Esophagus squamous epithelium (tissue), 5 donors: ENCODE measurements at places on chromosomes 2 and 18. TPM values are rescaled to one million over a fixed set of nuclear protein-coding genes. Genes with fewer than 3 reads are reported as not detected.
A peak's percentile ranks its signal among the peaks of the same experiment; 100 is the strongest.

DNA sequence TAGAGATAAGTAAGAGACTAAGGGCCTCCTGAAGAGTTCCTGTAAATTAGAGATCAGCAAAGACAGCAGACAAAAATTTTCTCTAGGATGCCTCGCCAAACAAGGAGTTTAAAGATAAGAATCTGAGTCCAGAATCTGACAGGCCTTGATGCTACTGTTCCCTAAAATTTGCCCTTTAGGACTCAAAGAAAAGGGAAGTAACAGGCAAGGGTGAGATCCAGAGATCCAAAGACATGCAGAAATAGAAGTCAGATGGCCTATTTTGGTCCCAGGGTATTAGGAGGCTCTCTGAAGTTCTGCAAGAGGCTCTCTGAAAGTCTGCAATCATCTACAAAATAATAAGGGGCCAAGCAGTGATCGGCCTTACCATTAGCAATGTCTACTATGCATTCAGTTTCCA is 33.0 kb downstream of the GALNT5 start:
- DNase-seq: no peak
- H3K4me1 ChIP-seq: no peaks in the 10 kb centered on the region
- H3K4me3 ChIP-seq: no peak overlapping the region
- H3K36me3 ChIP-seq: no peaks in the 10 kb centered on the region
- H3K27ac ChIP-seq: no peak overlapping the region

The RNU2-63P gene
- not detected for total RNA-seq

DNA sequence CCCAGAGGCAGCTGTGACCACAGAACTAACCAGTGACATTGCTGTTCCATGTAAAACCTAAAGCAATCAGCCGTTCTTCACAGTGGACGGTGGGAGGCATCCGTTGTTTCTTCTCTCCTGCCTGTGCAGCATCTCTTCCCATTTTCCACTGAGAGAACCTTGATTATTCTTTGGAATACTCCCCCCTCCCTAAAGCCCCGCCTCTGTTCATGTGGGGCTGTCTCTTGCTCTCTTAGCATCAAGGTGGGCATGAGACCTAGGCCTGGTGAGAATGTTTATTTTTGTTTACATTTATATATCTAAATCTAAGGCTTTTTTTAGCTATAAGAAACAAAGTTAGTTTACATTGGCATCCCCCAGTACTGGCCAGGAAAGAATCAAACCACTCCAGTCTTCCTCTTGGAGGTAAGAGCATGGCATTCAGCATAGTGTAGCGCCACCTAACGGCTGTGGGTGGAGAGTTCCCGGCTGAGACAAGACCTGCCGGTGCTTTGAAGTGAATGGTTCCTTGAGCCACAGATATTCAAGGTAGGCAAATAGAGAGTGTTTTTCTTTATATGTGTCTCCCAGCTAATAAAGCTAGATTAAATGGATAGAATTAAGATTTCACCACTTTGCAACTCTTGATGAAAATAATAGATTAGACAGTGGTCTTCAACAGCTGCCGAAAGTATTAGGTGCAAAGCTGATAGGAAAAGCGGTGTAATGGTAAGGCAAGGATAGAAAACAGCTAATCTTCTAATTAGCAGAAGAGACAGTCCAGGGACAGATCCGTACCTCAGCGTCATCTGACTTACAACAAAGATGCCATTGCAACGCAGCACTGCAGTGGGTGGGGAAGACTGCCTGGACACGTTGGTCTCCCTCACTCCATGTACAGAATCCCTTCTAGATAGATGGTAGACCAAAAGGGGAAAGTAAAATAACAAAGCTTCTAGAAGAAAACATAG is 219.6 kb upstream of the RAB12 start:
- H3K4me3 ChIP-seq: no peak overlapping the region
- H3K4me1 ChIP-seq: no peaks in the 10 kb centered on the region
- H3K36me3 ChIP-seq: peaks cover 49% of the 10 kb centered on the region
- no peak overlapping the region for H3K27ac ChIP-seq
- H3K27me3 ChIP-seq: no peaks in the 10 kb centered on the region
- DNase-seq: no peak

The TGFA gene
- total RNA-seq: 51.8 TPM

The VWC2L gene
- total RNA-seq: not detected

DNA sequence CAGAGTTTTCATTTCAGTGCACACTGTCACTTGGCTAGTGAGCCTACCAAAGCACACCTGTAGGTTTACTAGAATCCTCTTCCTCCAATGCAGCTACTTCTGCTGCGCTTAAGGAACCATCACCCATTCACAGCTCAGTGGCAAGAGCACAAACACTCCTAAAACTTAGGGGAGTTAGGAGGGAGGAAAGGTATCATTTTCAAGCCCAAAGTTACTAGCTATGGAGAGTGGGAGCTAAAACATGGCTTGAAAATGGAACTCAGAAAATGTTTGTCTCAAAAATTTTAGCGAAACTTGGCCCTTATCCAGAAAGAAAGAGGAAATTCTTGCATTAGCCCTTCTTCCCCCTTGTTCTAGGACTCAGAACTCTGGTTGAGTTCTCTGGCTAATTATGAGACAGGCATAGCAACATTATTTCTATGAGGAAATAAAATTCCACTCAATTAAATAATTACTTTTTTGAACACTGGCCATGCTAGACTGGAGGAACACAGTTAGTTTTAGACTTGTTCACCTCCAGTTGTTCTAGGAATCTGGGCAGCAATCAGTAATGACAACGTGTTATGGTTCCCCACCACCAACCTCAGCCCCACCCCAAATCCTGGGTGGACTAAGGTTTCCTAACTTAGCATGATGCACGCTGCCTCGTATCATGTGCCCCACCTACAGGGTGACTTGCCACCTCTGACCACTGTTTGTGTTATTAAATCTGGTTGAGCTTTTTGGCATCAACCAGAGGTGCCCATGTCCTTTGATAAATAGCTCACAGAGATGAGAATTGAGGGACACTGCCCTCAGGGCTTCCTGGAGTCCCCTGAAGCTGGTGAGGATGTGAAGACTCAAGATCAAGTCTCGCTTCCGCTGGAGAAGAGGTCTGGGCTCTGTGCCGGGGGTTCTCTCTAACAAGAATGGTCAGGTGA is 32.8 kb downstream of the LPIN2 start:
- H3K36me3 ChIP-seq: no peaks in the 10 kb centered on the region
- H3K27ac ChIP-seq: peak overlapping the region; percentile 38
- peaks cover 48% of the 10 kb centered on the region for H3K4me1 ChIP-seq
- no peak overlapping the region for H3K4me3 ChIP-seq

- peaks cover 31% of the 10 kb centered on the region for H3K4me1 ChIP-seq
- H3K36me3 ChIP-seq: no peaks in the 10 kb centered on the region
- no peaks in the 10 kb centered on the region for H3K27me3 ChIP-seq
- H3K27ac ChIP-seq: no peak overlapping the region
- H3K4me3 ChIP-seq: no peak overlapping the region
- no peak for DNase-seq
Observed at GRCh38 chr18:48897531-48897930, 53.2 kb downstream of the SMAD7 start.

The FBXO41 gene
- total RNA-seq: 1.4 TPM

The ARMC9 gene
- total RNA-seq: 2.1 TPM

GRCh38 chr2:64219149-64219548 is 74.9 kb upstream of the PELI1 start:
- H3K4me1 ChIP-seq: peaks cover 55% of the 10 kb centered on the region
- no peaks in the 10 kb centered on the region for H3K27me3 ChIP-seq
- H3K36me3 ChIP-seq: no peaks in the 10 kb centered on the region
- no peak for DNase-seq
- no peak overlapping the region for H3K27ac ChIP-seq

The LYPD6 gene
- total RNA-seq: 0.76 TPM

- H3K4me3 ChIP-seq: no peak overlapping the region
- H3K27me3 ChIP-seq: no peaks in the 10 kb centered on the region
- H3K27ac ChIP-seq: peak overlapping the region; percentile 37
- no peak for DNase-seq
- no peaks in the 10 kb centered on the region for H3K36me3 ChIP-seq
Observed at GRCh38 chr2:20108655-20109396, 57.4 kb upstream of the LAPTM4A start.

DNA sequence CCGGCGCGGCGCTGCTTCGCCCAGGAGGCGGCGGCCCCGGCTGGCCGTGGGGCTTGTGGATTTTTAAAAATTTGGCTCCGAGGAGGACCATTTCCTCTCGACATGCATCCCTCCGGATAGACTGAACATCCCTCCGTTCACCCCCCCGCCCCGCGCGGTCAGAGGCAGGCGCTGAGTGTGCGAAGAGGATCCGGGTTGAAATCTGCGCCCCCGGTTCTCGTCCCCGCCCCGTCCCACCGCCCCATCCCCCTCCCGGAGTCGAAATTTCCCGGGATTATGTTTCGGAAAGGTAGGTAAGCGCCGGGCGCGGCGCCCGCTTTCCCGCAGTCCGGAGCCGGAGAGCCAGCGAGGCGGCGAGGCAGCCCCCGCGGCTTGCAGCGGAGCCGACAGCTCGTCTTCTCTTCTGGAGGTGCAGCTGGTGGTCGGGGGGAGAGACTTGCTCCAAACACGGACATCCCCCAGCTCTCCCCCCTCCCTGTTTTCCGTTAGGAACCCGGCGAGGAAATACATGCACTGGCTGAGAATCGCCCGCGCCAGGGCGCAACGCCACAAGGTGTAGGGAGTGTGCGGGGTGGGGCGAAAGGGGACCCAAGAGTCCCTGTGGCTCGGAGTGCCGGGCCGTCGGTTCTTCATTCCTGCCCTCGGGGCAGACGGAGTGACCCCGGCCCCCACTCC is at the start of gene PRKCE:
PRKCE (plus strand) TSS at position 261 of the 675 bp plus-strand sequence.
- DNase-seq: peak; percentile 17
- H3K27me3 ChIP-seq: no peaks in the 10 kb centered on the region
- peak within 1 kb of the TSS; percentile 68 for H3K4me3 ChIP-seq
- H3K36me3 ChIP-seq: no peaks in the 10 kb centered on the region

GRCh38 chr18:1062588-1062987 is 157.9 kb downstream of the ADCYAP1 start:
- no peak overlapping the region for H3K27ac ChIP-seq
- no peaks in the 10 kb centered on the region for H3K36me3 ChIP-seq
- no peak for DNase-seq

The DIPK1C gene
- total RNA-seq: not detected

GRCh38 chr18:12645254-12645653 is 12.7 kb downstream of the SPIRE1 start:
- H3K4me3 ChIP-seq: no peak overlapping the region
- no peak overlapping the region for H3K27ac ChIP-seq
- no peaks in the 10 kb centered on the region for H3K36me3 ChIP-seq
- H3K27me3 ChIP-seq: no peaks in the 10 kb centered on the region
- peaks cover 13% of the 10 kb centered on the region for H3K4me1 ChIP-seq

The ZEB2 gene
- 8.6 TPM for total RNA-seq

The ARL4C gene
- 20.2 TPM for total RNA-seq

DNA sequence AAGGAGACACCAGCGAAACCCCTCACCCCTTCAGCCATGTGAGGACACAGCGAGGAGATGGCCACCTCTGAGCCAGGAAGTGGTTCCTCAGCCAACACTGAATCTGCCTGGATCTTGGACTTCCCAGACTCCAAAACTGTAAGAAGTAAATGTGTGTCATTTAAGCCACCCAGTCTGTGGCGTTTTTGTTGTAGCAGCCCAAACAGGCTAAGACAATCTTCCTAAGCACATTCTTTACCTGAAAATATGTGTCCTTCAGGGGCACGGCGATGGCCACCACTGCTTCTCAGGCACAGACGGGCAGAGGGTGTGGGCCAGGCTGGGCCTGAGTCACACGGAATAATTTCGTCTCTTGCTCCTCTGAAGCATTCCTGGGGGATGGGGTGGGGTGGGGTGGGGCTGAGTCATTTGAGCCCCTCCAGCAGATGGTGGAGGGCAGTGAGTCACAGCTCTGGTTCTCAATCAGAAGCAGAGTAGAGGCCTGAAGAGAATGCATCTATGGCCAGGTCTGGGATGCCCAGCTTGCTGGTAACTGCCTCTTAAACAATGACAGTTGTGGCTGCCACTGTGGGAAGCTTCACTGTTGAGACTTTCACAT is 142.4 kb downstream of the CAPN13 start:
- H3K27ac ChIP-seq: no peak overlapping the region
- no peak for DNase-seq
- H3K4me3 ChIP-seq: no peak overlapping the region
- no peaks in the 10 kb centered on the region for H3K4me1 ChIP-seq
